ENCODE measurements at places on chromosomes 1 and 21.

DNA sequence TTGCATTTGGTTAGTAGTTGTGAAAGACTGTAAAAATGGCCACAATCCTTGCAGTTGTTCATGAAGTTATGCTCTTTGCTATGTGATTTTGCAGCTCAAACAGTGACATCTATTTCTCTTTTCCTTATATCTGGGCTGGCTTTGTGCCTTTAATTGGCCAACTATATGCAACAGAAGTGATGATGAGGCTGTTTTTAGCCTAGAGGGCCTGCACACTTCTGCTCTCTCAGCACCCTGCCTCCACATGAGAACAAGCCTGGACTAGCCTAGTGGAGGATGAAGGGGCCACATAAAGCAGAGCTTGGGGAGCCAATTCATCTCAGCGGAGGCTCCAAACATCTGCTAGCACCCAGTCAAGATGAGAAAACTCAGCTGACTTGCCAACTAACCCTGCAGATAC lies 339.8 kb downstream of the OMA1 start:
- no peak for DNase-seq

DNA sequence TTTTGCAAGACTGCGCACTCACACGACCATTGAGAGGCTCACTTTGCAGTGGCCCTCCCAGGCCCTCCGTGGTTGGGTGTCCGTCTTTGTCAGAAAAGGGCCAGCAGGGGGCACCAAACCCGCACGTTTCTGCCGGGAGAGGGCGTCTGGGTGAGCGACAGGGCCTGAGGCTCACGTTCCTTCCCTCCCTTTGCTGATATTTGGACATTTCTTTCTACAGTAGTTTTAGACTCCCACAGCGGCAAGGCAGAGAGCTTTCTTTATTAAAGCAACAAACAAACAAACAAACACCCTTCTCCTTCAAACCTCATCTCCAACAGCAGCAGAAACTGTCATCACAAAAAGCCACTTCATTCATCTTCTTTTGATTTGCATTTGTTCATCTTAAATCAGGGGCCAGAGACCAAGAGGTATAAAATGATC lies 79.2 kb upstream of the WDR26 start:
- peak; percentile 84 for DNase-seq

DNA sequence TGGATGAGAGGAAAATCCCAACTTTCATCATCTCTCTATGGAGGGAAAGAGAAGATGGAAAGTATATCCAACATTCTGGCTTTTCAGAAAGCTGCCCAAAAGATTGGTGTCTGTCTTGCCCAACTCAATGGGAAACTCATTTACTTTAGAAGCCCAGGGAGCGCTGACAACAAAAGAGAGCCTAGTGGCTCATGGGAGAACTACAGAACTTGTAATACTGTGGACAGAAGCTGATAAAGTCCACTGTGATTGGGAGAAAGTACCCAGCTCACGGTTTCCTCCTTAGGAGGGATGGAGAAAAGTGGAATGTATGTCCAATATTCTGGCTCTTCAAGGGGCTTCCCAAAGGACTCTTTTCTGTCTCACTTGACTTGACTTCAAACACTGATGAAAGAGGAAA lies 66.0 kb downstream of the RGS21 start:
- no peak for DNase-seq

DNA sequence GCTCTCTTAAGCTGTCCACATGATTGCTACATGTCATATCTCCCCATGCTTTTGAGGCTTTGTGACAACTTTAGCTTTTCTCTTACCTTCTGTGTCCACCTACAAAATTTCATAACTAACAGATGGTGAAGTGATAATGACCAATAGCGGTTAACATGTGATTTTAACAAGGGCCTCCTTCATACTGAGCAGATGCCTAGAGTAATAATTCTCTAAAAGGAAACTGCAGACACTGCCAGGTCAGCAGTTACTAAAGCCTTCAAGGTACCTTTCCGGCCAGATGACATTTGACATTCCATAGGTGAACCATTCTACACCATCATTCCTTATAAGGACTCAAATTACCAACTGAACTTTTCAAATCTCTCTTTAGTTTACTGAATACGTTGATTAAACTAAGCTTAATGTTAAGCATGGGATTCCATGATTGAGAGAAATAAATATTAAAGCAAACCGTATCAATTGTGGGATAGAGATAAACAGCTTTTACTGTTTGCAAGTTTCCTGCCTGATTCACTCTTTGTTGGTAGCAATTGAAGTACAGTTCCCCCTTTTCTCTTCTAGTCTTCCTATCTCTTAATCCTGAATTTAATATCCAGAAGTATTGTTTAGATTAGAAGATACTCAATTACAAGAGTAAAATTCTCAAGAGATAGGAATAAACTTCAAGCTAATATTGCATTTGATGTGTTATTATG lies 205.1 kb downstream of the PLA2G4A start:
- DNase-seq: no peak

DNA sequence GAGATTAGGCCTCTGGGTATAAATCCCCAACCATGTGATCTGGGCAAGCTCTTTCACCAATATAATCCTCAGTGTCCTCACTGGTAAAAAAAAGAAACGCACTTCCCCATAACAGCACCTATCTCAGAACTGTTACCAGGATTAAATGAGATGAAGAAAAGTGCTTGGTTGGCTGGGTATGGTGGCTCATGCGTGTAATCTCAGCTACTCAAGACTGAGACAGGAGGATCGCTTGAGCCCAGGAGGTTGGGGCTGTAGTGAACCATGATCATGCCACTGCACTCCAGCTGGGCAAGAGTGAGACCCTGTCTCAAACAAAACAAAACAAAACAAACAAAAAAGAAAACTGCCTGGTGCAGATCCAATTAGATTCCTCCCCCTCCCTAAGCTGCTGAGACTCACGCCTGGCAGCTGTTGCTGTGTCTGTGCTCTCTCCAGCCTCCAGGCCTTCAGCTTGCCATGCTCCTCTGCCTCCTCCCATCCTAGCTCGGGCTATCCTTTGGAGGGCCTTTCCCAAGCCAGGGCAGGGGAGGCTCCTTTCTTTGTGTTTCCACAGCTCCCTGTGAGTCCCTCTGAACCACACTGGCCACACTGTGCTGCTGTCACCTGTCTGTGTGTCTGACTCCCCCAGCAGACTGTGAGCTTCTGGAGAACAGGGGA lies 19.0 kb downstream of the CYB5RL start:
- DNase-seq: no peak

- no peak for DNase-seq
Observed at GRCh38 chr1:207815913-207816291, 64.0 kb downstream of the CD46 start.

GRCh38 chr1:156746728-156747631 lies 4.5 kb downstream of the HDGF start:
- DNase-seq: peak; percentile 91

- DNase-seq: peak; percentile 15
Observed at GRCh38 chr1:9473032-9473807, 66.0 kb upstream of the SLC25A33 start.

DNA sequence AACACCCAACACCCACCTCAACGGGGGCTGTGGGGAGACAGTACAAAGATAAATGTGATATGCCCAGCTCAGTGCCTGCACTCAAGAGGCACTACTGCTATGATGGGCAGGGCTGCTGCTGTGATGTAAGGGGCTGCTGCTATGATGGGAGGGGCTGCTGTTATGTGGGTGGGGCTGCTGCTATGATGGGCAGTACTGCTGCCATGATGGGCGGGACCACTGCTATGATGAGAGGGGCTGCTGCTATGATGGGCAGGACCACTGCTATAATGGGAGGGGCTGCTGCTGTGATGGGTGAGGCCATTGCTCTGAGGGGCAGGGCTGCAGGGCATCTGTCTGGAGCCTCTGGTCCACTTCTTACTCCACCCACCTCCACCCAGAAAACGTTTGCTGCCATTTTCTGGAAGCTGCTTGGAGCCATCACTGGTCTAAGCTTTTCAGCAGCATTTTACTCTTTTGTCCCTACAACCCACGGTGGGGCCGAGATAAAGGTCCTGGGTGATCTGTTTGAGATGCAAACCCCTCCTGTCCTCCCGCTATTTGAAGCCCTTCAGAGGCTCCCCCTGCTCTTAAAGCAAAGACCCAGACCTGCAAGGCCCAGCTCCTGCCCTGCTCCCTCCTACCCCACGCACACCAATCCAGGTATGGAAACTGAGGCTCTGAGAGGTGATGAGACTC lies 656.9 kb downstream of the PTPRU start:
- DNase-seq: no peak

DNA sequence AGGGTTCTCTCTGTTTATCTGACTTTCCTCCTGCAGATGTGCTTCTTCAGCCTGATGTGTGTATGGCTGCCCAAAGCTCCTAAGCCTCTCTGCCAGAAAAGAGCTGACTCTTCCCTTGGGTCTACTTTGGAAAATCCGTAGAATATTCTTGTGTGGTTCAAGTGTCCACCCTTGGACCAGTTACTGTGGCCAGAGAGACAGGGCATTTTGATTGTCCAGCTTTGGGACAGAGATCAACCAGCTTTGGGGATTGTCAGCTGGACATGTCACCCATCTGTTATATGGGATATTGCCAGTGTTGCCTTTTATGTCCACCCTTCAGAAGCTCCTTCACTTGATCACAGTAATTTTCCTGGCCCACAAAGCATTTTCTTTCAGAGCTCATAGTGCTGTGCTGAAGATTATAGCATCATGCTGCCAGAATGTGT lies 126.2 kb upstream of the L1TD1 start:
- DNase-seq: no peak

- no peak for DNase-seq
Observed at GRCh38 chr1:84379138-84379916, 19.0 kb upstream of the DNASE2B start.

DNA sequence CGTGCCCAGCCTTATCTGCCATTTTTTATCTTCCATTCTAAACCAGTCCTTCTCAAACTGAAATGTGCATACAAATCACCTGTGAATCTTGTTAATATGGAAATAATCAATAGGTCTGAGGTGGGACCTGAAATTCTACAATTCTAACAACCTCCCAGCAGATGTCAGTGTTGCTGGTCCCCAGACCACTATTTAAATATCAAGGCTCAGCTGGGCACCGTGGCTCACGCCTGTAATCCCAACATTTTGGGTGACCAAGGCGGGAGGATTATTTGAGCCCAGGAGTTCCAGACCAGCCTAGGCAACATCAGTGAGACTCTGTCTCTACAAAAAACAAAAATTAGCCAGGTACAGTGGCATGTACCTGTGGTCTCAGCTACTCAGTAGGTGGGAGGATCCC lies 4.1 kb downstream of the UQCRHL start:
- DNase-seq: no peak

Measured in Ammon's horn (tissue), 1 donor.